ENCODE measurements at places on chromosomes 16 and 17.

DNA sequence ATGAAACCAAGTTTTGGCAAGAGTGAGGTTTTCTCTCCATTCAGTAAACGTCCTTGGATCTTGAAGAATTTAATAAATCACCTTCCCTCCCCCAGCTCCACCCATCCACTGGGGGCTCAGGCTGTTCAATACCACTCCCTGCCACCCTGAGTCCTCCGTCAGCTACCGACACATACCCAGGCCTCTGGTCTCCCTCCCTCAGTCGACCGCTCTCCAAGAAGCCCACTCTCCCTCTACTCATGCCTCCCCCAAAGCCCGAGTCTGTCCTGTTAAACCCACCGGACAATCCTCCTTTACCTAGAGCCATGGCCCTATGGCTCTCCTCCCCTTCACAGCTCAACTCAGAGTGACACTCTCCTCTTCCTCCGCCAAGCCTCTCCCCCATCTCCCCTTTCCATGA lies 19.7 kb upstream of the SLC4A1 start:
- DNase-seq: no peak

DNA sequence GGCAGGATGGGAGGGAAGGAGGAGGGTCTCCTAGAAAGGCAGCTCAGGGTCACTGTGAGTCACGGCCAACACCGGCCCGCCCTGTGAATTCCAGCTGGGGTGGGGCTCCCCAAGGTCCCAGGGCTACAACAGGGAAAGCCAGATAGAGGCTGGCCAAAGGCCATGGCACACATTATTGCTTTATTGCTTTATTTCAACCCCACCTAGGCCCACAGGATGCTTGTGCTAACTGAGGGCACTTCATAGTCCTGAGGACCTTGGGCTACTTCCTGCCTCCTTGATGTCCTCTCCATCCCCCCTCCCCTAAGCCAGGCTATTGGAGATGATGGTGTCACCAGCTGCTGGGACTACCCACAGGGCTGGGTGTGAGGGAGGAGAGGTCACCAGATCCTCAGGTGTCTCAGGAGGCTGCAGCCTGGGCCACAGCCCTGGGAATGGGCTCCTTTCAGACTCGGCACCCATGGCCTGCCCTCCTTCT lies 26.1 kb downstream of the LRRC75A start:
- DNase-seq: no peak

GRCh38 chr17:56577190-56577842 lies 16.2 kb upstream of the NOG start:
- no peak for DNase-seq

DNA sequence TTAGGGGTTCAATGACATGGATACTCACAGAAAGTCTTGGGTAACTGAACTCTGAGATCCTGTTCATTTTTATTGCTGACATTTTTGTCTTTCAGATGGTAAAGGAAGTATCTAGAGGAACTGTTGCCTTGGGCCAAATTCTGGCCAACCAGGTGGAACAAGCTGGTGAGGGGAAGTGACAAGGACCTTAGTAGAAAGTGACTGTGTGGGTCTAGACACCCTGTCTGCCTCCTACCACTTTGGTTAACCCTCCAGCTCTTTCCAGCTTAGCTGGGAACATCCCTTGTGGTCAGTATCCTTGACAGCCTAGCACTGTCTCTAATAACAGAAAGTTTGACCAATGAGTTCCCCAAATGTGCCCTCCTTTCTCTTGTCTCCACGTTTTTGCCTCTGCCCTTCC lies 28.8 kb upstream of the PRKCB start:
- no peak for DNase-seq

GRCh38 chr16:69277413-69277812 lies 33.7 kb upstream of the VPS4A start:
- no peak for DNase-seq

- DNase-seq: no peak
These were observed 3.0 kb downstream of the KRT40 start for GRCh38 chr17:40981115-40981514.

DNA sequence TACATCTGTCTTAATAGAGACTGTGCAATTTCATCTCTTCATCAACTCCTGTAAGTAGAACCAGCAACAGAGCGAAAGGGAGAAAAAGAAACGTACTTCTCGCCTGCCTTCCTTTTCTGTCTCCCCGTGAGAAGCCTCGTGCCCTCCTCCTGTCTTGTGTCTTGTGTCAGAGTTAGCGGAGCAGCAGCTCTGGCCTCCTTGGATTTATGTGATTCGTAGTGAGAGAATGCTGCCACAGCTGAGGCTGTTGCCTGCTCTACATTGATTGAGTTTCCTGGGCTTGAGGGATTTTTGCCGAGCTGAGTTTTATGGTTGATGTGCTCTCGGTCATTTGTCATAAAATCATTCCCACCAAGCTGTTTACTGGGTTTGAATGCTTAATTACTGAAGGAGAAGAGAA lies 579.1 kb upstream of the RBFOX1 start:
- DNase-seq: no peak

DNA sequence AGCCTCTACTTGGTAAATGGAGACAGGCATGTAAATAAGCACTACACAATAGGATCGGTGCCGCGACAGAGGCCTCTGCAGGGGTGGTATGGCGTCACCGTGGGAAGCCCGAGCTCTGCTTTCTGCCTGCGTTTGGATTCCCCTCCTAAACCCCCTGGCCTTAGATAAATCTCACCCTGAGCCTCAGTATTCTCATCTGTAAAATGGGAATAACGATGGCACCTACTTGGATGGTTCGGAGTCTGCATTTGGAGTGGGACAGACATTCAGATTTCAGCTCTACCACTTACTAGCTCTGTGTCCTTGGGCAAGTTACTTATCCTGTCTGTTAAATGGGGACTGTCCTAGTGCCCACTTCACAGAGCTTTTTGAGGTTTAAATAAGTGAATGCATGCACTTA lies 42.8 kb upstream of the TNRC6A start:
- DNase-seq: no peak

DNA sequence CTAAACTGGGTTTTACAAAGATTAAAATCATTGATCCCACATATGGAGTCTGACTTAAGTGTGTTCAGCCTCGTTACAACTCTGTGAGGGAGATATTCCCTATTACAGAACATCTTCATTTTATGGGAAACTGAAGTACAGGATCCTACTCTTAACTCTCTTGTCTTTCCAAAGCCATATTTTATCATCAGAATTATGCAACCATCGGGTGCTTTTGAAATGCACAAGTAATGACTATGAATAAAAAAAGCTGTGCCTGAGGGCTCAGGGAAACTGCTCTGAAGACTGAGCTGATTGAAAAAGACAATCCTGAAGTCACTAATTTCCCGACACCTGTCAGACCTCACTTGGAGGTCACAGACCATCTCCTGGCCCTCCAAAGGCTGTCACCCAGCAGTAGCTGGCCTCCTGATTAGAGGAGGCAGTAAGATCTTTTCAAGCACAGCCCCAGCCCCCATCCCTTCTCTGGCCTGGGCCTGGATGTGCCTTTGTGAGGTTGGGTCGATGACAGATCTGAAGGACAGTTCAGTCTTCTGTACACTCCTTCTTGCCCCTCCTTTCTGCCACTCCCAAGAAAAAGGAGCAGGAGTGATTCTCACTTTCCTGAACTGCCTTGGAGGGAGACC lies 5.6 kb downstream of the AKAP1 start:
- DNase-seq: no peak

- DNase-seq: no peak
These were observed 118.4 kb upstream of the NOG start for GRCh38 chr17:56475116-56475515.

DNA sequence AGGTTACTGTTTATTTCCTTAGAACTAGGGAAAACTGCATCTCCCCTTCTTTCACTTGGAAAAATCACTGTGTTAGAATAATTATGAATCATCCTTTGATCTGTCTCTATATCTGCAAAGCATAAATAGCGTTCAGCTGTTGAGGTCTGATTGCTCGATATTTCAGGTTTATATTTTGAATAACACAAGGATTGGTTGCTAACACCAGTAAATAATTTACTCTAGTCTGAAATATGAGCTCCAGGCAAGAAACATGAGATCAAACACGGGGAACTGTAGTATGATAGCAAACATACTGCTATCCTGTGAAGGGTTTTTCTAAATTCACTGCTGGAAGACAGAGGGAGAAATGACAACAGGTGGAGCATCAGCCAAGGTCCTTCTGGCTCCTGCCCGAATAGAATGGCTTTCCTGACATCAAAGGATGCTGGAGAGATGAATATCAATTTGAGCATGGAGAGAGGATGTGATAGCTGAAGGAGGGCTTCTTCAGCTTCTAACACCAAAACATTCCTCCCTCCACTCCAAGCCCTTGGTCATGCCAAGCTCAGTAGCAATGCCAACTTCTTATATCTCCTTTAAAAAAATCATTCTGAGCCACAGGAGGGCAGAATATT lies 450.3 kb downstream of the SHISA9 start:
- DNase-seq: no peak

DNA sequence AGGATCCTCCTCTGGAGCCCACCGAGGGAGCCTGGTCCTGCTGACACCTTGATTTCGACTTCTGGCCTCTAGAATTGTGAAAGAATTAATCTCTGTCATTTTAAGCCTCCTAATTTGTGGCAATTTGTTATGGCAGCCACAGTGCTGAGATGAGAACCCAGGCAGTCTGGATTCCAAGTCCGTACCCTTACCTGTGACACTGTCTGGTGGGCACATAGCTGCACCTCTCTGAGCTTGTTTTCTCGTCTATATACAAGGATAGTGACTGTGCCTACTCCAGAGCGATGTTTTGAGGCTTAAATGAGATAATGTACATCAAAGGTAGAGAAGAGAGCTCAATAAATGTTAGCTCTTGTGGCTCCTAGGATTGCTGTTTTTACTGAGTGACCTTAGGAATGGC lies 128.4 kb upstream of the MPHOSPH6 start:
- no peak for DNase-seq

GRCh38 chr17:48595278-48595999 lies 1.9 kb upstream of the HOXB5 start:
- no peak for DNase-seq

GRCh38 chr17:73401911-73402310 lies 90.1 kb upstream of the CDC42EP4 start:
- DNase-seq: no peak

GRCh38 chr16:84774810-84775209 lies 45.0 kb upstream of the CRISPLD2 start:
- DNase-seq: no peak

GRCh38 chr16:61148930-61149329 lies 887.3 kb downstream of the CDH8 start:
- no peak for DNase-seq

DNA sequence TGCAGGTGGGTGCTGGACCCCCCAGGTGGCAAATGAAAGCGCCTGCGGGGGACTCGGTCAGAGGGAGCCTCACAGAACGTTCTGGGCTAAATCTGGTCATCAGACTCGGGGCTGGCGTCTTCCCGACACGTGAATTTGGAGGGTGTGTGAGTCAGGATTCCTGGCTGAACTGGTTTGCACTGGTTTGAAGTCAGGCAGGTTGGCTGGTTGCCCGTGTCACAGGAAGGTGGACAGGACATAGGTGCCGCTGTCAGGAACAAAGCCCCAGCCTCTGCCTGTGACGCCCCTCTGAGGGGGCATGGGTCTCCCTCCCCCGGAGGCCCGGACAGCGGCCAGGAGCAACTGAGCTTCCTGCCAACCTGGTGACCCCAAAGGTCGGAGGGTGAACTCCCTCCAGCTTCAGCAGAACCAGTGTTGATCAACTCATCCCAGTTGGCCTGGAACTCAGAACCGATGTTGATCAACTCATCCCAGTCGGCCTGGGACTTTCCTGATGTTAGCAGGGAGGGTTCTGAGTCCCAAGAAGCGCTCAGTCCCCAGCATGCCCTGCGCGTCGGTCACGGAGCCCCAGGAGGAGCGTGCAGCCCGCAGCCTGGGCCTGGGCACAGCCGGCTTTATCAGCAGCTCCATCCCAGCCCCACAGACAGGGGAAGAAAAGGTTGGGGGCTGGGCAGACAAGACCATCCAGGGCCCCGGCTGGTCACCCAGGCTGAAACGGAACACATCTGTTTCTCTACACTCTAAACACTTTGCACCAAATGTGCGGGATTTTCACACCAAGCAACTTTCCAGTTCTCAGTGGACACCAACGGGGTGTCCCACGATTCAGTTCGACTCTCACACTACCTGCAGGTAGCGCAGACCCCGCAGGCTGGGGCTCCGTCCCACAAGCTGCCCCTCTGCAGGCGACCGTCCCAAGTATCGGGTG lies 14.4 kb upstream of the METRNL start:
- no peak for DNase-seq

- DNase-seq: no peak
These were observed 12.6 kb upstream of the TCF25 start for GRCh38 chr16:89860747-89861304.

GRCh38 chr17:47701608-47702007 lies 7.6 kb downstream of the TBKBP1 start:
- DNase-seq: no peak

DNA sequence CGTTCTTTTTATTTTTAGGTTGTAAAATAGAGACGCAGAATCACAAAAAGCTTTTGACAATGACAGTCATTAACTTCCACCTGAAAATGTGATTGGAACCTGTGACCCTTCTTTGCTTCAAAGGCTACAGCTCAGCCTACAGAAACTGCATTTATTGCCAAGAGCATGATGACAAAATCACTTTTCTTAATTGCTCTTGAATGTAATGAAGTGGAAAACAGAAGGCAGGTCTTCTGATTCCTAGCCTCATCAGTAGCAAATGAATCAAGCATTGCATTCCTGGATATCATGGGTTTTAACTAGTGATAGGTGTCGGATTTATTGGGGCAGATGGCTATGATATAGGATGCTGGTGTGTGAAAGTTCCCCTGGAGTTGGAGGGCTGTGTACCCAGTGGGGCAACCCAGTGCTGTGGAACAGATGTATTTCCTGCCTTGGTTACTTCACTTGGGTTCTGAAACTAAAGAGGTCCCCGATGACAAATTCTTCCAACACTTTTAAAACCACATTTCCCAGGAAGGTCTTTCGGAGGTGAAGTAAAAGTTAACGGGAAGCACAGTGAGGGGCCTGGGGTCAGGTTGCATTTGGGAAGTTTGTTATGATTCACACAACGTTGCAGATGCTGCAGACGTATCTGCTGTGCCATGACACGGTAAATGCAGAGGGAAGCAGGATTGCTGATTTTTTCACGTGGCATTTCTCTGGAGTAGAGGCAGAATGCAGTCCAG lies 127.5 kb downstream of the HS3ST3A1 start:
- DNase-seq: no peak

GRCh38 chr17:21287703-21288449 lies 3.4 kb downstream of the MAP2K3 start:
- DNase-seq: no peak

DNA sequence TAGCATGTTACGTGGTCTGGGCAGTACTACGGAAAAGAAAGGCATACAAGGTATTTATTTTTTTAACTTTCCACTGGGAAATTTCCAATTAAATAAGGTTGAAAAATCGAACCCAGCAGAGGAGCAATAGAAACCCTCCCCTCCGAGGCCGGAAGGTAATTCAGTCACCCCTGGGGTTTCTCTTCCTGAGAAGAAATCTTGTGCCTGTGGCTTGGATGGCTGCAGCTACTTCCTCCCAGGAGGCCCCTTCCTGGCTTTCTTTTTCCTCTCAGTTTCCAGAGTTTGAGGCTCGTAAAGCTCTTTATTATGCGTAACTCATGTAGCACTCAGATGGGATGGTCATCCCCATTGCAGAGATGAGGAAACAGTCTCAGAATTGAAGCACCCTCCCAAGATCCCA lies 140.3 kb downstream of the ASIC2 start:
- DNase-seq: no peak

GRCh38 chr16:14486520-14487303 lies 143.3 kb downstream of the PARN start:
- DNase-seq: no peak
